ENCODE measurements at places on chromosomes 12 and 14. TPM values are rescaled to one million over a fixed set of nuclear protein-coding genes. Genes with fewer than 3 reads are reported as not detected.

The ST8SIA1 gene
- total RNA-seq, result 0.70 TPM

GRCh38 chr12:16112612-16113560 is 164.6 kb downstream of the SLC15A5 start:
- DNase-seq, result no peak

The KIF5A gene
- total RNA-seq, result 0.19 TPM

GRCh38 chr12:128807161-128807724 is 16.5 kb downstream of the SLC15A4 start:
- no peak for DNase-seq

- no peak for DNase-seq
These were observed 111.6 kb downstream of the BTG1 start for GRCh38 chr12:92034083-92034482.

The DHRS2 gene
- total RNA-seq, result not detected

DNA sequence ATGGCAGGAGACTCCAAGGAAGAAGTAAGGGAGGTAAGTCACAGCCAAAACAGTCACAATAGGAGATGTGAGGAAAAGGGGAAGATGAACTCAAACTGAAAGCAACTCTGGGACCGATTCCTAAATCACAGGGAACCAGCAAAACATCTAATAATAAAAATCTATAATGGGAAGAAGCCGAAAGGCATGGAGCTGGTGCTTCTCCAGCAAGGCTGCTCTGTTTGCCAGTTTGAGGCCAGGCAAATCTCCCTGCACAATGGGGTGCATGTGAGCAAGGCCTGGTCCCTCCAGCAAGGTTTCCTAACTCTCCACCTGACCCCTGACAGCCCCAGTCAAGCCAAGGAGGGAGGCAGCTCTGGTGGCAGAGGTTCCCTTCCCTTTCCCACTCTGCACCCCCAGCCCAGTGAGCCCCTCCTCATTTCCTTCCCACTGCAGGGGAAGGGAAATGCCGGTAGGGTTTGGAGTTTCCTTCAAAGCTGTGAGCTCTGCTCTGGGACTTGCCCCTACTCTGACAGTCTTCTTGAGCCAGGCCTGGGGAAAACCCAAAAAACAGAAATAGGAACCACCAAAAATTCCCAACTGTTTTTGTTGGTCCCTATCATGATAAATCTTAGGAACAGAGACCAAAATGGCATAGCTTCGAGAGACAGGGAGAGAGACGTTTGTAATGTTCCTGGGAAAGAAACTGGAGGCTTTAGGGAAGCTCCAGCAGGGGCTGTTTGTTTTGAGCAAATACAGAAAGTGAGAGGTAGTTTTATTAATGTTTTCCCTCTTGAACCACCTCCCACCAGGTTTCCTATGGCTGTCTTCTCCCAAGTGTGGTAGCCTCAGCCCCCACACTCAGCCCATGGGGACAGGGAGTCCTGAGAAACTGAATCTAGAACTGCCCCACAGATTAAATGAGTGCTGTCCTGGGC is 34.6 kb downstream of the FMNL3 start:
- no peak for DNase-seq
